Cerebellar nuclear complex (tissue), 1 donor: ENCODE measurements at places on chromosomes 1 and 21.

GRCh38 chr1:12618965-12619791 is 1.2 kb upstream of the DHRS3 start:
- no peak for DNase-seq

- DNase-seq, result no peak
Observed at GRCh38 chr1:46410156-46411009, 16.3 kb downstream of the FAAH start.

GRCh38 chr21:19713313-19713712 is 1284.9 kb upstream of the NCAM2 start:
- DNase-seq, result no peak

DNA sequence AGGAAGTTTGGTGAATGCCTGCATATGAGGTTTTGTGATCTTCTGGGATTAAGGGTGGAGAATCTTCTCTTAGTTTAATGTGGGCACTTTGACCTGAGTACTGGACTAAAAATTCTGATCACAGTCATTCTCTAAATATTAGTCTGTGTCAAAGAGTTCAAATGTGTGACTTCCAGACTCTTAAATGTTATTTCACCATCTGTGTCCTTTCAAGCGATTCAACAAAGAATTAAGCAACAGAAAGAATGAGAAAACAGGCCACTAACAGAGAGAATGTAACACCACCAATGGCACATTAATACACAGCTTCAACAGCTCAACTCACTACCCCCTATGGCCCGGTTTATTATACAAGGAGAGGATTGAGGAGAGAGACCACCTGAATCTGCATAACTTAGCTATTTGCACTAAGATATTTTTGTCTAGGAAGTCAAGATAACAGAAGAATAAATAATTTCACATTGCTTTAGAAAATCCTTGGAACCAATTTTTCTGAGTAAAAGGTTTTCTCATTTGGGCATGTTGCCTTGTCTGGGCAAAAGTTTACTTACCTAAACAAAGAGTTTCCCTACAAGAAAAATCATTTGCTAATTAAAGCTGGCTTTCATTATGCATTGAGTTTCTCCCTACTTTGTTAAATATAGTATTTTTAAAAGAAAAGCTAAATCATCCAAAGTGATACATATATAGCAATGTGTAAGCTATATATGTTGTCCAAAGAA is 1313.7 kb downstream of the NCAM2 start:
- DNase-seq, result no peak

- DNase-seq, result no peak
Observed at GRCh38 chr1:2320760-2321667, 70.3 kb downstream of the MORN1 start.

- no peak for DNase-seq
Observed at GRCh38 chr1:111399792-111400610, 27.5 kb downstream of the OVGP1 start.

DNA sequence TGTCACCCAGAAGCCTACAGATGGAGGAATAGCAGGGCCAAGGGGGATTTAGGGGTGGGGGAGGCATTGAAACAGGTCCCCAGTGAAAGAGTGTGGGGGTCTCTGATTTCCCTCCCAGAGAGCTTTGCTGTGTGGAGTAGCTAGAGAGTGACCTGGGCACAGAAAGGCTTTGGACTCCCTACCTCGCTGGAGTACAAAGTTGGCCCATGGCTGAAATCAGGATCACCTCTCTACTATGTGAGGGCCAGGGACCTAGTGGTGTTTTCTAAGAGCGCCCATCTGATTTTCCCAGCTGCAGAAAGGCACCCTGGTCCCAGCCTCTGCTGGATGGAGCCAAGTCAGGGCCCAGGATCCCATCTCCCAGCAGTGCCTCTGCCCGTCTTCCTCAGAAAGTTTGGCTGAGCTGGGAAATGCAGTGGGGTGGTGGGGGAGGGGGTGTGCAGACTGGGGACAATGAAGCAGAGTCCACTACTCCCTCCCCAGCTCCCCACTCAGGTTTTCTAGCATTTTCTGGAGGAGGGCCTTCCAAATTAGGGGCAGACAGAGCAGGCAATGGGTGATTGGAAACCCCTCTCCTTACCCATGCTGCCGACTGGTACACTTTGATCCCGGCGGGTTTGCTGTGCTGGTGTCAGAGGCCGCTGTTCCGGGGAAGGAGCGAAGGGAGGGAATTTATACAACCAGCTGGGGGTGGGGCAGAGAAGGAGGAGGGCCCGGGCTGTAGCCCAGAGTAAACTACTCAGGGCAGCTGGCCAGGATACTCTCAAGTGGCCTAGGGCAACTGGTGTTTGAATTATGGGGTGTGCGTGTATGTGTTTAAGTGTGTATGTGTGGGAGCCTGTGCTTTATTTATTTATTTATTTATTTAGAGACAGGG is at the start of gene SELENBP1:
Gene SELENBP1, minus strand, starts transcription at position 648 of the 877 bp plus-strand sequence. Its CDS starts 64 bp downstream, at position 584.
- DNase-seq, result no peak

- no peak for DNase-seq
Observed at GRCh38 chr1:230917284-230918135, 49.2 kb upstream of the C1orf198 start.

DNA sequence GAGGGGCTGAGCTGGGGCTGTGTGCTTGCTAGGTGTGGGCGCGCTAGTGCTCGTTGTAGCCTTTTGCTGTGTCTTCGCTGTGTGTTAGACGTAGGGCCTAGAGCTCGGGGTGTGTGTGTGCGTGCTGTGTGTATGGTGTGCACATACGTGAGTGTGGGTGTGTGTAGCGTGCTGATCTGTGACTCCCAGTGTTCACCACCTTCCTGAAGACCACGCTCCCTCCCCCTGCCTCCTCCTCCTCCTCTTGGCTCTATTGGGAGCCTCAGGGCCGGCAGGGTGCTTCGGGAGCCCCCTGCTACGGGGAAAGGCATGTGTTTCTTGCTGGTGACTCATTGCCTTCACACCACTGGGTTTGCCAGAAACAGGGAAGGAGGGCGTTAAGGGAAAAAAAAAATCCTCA is 9.4 kb upstream of the KCNC4 start:
- DNase-seq, result no peak

- DNase-seq, result no peak
Observed at GRCh38 chr1:15911141-15911540, 63.6 kb downstream of the SPEN start.

DNA sequence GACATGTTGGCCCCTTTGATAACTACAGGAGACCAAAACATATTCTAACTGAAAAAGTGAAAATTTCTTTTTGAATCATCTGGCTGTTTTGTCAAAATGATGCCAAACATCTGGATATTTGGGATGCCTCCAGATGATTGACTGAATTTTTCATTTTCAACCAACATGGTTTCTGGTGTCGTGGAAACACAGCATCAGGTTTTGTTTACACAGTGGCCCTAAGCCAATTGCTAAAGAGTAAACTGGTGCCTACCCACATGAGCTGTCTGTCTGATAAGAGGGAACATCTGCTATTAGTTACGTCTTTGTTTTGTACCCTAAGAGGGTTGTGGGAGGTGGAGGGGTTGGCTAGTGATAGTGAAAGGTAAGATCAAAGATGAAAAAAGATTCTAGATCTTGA is 204.8 kb downstream of the KCNK2 start:
- DNase-seq, result no peak

DNA sequence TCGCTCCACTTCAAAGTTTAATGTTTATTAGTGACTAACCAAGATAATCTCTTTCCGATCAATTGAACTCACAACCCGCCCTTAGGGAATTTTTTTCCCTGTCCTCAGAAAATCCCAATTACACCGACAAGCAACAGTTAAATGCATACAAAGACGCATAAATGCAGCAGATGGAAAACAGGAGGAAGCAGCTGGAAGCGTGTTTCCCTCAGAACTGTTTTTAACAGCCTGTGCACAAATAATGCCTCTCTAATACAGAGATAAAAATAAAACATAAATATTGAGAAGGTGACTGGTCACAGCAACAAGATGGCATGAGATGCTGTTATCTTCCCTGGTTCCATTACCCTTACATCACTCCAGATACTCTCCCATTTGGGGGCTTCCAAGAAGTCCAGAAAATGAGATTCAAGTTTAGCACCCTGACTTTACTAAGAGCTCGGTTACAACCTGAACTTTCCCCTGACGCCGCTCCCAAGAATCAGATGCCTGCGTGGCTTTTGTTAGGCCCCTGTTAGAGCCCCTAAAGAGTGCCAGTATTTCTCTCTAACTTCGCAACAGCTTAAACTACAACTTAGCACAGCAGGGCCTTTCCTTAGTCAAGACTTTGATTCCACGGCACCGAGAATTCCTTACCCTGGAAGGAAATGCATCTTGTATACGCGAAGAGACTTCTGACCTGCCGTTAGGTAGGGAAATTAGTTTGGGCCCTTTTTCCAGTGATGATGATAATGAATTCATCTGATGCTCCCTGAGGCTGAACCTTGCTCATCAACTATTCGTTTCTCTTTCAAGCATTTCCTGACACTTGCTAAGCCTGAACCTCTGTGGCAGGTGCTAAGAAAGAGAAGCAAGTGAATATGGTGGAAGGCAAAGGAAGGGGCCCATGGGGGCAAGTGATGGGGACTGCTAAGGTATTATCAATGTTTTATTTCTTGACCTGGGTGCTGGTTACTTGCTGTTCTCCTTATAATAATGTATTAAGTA is 137.7 kb upstream of the SMYD2 start:
- DNase-seq, result no peak

DNA sequence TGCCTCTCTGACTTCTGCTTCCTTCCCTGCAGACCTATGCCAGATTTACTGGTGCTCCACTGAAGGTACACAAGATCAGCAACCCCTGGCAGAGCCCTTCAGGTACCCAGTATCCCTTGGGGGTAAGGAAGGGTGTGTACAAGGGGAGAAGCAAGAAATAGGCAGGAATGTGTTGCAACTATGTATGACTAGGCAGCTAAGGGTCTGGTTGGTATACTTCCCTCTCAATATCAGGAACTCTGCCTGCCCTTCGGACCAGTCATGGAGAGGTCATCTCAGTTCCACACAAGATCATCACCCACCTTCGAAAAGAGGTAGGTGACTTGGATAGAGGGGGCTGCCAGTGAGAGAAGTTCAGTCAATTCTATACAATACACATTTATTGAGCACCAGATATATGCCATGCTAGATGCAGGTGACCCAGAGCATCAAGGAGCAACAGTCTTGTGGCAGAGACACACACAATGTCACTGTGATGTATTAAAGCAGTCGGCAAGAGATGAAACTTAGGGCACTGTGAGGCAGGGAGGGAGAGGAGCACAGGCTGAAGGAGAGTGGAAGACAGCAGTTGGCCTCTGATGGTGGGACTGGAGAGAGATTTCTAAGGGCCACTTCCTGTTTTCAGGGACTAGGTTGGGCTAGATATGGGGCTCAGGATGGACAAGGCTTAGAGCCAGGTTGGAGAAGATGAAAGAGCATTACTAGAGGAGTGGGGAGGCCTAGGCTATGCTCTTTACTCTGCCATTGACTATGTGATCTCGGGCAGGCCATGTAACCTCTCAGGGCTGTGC is 2.0 kb downstream of the MTX1 start:
- no peak for DNase-seq

DNA sequence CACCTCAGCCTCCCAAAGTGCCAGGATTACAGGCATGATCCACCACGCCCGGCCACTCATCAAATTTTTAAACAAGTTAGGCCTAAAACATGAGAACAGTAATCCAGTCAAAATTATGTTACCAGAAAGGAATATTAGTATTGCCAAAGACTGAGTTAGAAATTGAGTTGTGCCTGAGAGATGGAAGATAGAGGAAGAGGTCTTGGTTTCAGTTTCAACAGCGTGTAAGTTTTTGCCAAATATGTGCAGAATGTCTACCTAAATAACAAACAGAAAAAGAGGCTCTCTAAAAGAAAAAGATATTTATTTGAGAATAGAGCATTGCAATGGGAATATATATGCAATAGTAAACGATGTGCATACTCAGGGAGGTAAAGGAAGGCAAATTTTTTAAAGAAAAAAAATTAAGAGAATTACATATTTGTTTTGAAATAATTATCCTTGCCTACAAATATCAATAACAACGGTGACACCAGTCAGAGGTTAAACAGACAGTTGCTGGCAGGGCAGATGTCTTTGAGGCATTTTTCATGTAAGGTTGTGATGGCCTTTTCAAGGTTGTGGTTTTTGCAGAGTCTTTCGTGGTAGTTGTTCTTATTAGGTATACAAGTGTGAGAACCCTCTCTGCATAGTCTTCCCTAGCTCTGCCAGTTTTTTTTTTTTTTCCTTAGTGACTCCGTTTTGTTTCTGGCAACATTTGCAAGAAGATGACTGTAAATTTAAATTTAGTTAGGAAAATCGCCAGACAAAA is 2.2 kb upstream of the CD1B start:
- no peak for DNase-seq

DNA sequence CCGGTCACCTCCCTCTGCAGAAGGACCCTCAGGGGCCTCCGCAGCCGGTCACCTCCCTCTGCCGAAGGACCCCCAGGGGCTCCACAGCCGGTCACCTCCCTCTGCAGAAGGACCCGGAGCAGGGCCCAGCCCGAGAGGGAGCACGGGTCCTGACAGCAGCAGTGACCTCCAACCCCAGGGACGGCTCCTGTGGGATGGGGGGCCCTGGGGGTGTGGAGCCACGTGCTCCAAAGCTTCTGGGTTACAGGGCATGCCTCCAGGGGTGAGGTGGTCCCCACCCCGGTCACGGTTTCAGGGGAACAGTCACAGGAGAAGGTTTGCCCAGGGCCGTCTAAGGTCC is 40.3 kb downstream of the SLC19A1 start:
- no peak for DNase-seq
